Substantia nigra (tissue), 51 donors: ENCODE measurements at places on chromosomes 11 and 22.

- no peak for DNase-seq
Observed at GRCh38 chr22:33984656-33985285, 64.5 kb upstream of the LARGE1 start.

- DNase-seq = no peak
Observed at GRCh38 chr11:27375370-27375769, 12.4 kb upstream of the CCDC34 start.

GRCh38 chr11:20467487-20468185, 80.1 kb downstream of the PRMT3 start:
- DNase-seq = no peak

GRCh38 chr11:135027461-135027860, 615.4 kb upstream of the B3GAT1 start:
- DNase-seq = no peak

- DNase-seq = no peak
Observed at GRCh38 chr11:122670131-122670530, 14.6 kb downstream of the UBASH3B start.
